ENCODE measurements at places on chromosomes 2 and 18.

DNA sequence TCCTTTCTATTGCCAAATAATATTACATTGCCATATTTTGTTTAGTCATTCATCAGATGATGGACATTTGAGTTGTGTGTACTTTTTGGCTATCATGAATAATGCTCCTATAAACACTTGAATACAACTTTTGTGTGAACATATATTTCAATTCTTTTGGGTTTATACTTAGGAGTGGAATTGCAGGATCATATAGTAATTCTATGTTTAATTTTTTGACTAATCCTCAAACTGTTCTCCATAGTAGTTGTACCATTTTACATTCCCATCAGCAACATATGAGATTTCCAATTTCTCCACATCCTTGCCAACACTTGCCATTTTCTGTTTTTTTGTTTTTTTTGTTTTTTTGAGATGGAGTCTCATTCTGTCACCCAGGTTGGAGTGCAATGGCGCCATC, 87.2 kb downstream of the B3GNT2 start:
- DNase-seq, result no peak

DNA sequence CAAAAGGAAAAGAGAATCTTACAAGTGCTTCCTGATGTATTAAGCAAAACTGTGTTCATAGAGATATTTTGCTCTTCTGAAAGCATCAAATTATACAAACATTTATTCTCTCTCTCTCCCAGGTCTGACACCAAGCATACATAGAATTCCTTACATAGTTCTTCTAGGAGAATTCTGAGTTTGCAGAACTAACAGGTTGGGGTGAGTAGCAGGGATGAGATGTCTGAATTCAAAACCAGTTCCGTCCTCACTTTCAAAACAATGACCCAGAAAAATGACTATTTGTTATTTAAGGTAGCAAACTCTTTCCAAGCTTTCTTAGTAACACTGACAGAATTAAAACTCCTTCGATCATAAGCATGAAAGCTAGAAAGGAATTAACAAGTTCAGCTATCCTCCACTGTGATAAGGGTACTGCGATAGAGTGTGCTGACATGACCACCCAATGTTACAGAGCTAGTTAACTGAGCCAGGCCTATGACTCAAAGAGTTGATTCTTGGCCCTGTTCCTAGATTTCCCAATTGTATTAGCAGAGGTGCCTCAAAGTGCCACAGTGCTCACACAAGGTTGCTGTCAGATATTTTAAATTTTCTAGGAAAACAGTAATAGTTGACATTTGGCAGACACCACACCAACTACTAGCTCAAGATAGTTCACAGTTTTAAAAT, 85.8 kb upstream of the SETBP1 start:
- no peak for DNase-seq

GRCh38 chr18:75003764-75004690, 204.9 kb downstream of the PTGR3 start:
- DNase-seq, result no peak

DNA sequence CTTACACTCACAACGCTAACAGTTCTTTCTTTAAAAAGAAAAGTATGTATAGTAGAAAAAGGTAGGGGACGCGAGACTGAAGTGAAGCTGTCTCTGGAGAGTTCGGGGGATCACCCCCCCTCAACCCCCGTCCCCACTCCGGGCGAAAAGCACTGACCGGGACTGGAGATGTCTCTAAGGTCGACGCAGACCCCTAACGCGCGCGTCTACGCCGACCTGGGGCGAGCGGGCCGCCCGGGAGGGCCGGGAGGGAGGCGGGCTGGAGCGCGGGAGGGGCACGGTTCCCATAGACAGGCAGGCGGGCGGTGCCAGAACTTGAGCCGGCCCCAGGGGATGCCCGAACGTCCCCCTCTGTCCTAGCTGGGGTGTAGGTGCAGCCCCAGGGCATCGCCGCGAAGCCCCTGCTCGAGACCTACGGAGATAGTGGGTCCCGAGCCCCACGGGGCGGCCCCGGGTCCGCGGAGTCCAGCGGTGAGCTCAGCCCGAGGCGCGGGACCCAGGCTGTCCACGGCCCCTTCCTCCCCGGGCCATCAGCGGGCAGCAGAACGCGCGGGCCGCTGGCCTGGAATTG, 82.2 kb downstream of the CHRNA1 start:
- DNase-seq, result no peak

- DNase-seq, result no peak
Measured at GRCh38 chr2:74952575-74952974, 5.9 kb upstream of the POLE4 start.

- DNase-seq, result no peak
Measured at GRCh38 chr18:38966841-38967240, 1401.2 kb upstream of the CELF4 start.

DNA sequence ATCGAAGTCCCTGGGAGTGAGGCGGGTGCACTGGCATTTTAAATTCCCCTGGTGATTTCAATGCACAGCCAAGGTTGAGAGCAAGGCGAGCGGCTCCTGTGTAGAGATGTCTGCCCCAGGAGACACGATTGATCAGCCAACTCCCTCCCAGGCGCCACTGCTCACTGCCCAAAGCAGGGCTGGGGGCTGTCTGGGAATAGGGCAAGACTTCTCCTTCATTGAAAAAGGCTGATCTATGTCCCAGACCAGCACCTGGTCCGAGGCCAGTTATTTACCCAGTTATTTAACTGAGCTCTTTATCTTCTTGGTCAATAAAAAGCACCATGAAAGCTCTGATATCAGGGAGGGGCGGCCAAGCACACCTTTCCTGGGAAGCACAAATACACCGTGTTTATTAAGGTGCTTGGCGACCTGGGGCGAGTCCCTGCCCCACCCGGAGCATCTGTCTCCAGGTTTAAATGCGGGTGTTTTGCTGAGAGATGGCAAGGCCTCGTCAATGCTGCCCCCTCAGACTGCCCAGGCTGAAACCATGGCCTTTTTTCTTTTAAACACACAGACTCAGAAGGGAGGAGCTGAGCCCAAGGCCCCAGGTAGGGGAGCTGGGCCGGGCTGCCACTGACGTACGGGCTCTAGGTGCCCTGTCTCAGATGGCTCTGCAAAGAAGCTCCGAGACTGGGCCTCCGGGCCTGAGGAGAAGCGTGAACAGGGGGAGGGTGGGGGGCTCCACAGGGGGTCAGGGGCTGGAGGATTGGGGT, 73.9 kb upstream of the HPCAL1 start:
- no peak for DNase-seq

GRCh38 chr2:25164561-25164960, 3.8 kb downstream of the POMC start:
- DNase-seq, result no peak
